Spinal cord (tissue), 10 donors: ENCODE measurements at places on chromosomes 16 and 17. TPM values are rescaled to one million over a fixed set of nuclear protein-coding genes. Genes with fewer than 3 reads are reported as not detected.

SLC16A11 gene
- polyA plus RNA-seq, result 0.52 TPM

GRCh38 chr16:85306071-85306792 lies 194.0 kb upstream of the CIBAR2 start:
- no peaks in the 10 kb centered on the region for H3K36me3 ChIP-seq
- no peak for DNase-seq
- H3K4me3 ChIP-seq, result no peak overlapping the region
- no peak overlapping the region for H3K27ac ChIP-seq
- no peaks in the 10 kb centered on the region for H3K27me3 ChIP-seq

SLC47A1 gene
- 3.2 TPM for polyA plus RNA-seq

HAP1 gene
- polyA plus RNA-seq, result 52.8 TPM

GRCh38 chr16:51125992-51126391 lies 25.1 kb downstream of the SALL1 start:
- H3K4me1 ChIP-seq, result peaks cover 7% of the 10 kb centered on the region
- no peak overlapping the region for H3K4me3 ChIP-seq
- no peaks in the 10 kb centered on the region for H3K36me3 ChIP-seq
- H3K27ac ChIP-seq, result no peak overlapping the region
- DNase-seq, result no peak
- peaks cover 5% of the 10 kb centered on the region for H3K27me3 ChIP-seq
